ENCODE measurements at places on chromosomes 6 and 20.
A peak's percentile ranks its signal among the peaks of the same experiment; 100 is the strongest.

DNA sequence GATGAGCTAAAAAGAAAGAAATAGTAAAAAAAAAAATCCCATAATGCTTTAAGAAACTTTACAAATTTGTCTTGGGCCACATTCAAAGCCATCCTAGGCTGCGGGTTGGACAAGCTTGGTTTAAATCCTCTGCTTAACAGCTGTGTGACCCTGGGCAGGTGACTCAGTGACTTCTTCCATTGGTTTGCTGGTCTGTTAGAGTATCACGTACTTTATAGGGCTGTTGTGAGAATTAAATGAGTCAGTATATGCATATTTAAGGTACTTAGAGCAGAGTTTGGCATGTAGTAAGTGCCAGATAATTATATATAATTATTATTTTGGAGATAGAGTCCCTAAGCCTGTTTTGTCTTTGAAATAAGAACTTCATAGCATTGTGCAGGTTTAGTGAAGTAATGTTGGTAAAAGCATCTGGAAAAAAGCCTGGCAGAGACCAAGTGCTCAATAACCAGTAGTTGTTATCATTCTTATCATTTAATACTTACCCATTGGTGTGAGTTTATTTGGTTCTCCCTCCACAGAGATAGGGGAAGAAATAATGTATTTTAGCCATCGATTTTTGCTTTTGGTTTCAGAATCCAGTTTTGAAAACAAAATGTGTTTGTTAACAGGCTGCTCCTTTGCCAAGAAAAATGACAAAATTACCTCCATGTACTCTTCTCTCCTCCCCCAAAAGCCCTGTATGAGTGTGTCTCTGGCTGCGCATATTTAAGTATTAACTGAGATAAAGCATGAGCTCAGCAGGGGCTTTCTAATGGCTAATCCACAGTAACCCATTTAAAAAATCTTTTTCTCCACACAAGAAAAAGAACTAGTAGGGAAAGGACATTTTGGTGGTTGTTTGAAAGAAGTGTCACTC is 67.2 kb downstream of the FOXO3 start:
- DNase-seq = no peak

DNA sequence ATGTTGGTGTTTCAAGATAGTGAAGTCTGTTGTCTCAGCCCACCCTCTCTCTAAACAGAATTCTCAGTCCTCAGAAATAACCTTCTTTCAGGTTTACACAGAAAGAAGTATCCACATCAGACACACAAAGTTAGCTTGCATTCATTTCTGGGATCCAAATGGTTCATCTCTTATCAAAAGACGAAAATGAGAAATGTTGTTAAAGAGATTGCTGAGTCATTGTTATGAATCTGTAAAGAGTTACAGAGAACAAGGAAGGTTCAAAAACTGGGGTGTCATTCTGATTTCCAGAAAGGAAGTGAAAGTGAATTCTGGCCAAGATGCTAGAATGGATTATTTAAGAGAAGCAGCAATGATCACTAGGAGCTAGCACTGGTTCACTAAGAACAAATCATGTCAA is 90.5 kb upstream of the ATXN1 start:
- no peak for DNase-seq

DNA sequence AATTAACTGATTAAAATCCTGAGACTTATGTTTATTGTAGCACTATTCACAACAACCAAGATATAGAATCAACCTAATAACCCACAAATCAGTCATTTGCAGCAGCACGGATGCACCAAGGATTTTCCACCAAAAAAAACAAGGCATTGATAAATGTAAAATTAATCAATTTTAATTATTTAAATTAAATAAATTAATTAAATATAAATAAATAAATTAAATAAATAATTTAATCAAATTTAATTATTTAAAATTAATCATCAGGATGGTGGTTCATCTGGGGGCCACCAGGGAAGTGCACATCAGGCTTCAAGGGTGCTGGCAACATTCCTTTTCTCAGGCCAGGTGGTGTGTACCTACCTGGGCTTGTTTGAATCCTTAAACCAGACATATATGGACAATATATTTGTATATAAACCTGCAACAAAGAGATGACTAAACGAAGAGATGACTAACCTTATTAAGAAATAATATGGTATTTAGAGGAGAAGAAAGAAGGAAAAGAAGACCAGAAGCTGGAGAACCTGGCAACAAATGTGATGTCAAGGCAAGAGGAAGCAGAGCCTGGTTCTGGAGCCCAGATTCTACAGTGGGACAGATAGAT is 89.2 kb downstream of the CD164 start:
- peak; percentile 20 for DNase-seq

GRCh38 chr6:110250838-110251237 is 70.6 kb downstream of the CDC40 start:
- DNase-seq = no peak

DNA sequence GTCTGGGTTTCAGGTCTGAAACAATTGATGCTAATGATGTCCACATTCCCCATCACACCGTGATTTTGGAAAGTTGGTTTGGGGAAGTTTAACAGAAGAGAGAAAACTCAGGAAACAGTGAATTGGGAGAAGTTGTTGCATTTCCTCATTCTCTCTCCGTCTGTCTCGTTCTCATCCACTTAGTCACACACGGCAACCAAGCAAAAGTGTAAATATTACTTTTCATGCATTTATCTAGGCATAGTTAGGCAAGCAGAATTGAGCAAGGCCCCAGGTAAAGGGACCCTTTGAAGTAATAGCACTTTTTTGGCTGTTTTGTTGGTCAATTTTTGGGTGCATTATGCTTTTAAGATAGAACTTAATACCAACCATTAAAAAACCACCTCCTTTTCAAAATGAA is 137.0 kb upstream of the SULF2 start:
- DNase-seq = no peak

- DNase-seq = no peak
Measured at GRCh38 chr20:18059603-18060002, 1.9 kb upstream of the OVOL2 start.

- no peak for DNase-seq
Measured at GRCh38 chr20:12321736-12322135, 404.0 kb downstream of the BTBD3 start.

- no peak for DNase-seq
Measured at GRCh38 chr6:20302702-20303251, 90.5 kb upstream of the MBOAT1 start.

- DNase-seq = no peak
Measured at GRCh38 chr6:27066381-27066780, 181.1 kb upstream of the PRSS16 start.

- DNase-seq = no peak
Measured at GRCh38 chr6:169454204-169454871, 200.7 kb upstream of the THBS2 start.

DNA sequence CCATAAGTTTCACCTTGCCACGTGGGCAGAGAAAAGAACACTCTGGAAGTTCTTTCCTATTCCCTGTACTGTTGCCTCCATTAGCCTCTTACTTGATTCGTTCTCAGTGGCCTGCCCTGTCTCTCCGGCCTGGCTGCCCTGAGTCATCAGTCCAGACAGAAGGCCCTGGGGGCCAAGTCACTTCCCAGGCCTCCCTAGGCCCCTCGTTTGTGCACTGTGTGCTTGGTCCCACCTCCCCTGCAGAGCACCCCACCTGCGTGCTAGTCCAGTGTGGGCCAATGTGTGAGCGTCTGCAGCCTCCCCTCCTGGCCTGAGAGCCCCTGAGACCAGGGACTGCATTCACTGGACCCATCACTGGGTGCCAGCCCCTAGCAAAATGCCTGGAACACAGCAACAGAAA is 191.2 kb upstream of the RREB1 start:
- DNase-seq = no peak
